ENCODE measurements at places on chromosomes 7 and 10. TPM values are rescaled to one million over a fixed set of nuclear protein-coding genes. Genes with fewer than 3 reads are reported as not detected.

DNA sequence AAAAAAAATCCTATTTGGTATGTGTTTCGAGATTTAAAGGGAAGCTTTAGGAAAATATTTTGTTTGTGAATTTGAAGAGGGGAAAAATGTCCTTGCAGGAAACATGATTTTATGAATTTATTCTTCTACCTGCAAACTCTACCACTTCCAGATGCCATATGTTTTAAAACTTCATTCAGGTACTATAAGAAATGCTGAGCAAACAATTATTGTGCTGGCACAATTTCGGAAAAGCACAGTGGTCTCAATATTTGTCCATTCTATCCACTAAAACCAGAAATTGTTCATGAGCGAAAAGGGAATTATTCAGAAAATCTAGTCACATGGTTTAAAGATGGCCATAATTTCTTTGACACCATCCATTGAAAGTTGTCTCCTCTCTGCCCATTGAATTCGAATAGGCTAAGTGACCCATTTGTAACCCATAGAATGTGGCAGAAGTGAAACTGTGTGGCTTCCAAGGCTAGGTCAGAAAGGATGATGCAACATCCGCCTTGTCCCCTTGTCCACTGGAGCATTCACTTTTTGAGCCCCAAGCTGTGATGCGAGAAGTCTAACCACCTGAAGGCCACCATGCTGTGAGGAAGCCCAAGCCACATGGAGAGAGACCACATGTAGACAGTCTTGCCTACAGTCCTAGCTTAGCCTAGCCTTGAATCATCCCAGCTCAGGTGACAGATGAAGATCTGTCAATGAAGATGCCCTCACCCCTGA lies 189.8 kb upstream of the PRKCQ start:
- DNase-seq, result no peak

GRCh38 chr10:96505150-96506136 lies 8.3 kb downstream of the TLL2 start:
- no peak for DNase-seq

DNA sequence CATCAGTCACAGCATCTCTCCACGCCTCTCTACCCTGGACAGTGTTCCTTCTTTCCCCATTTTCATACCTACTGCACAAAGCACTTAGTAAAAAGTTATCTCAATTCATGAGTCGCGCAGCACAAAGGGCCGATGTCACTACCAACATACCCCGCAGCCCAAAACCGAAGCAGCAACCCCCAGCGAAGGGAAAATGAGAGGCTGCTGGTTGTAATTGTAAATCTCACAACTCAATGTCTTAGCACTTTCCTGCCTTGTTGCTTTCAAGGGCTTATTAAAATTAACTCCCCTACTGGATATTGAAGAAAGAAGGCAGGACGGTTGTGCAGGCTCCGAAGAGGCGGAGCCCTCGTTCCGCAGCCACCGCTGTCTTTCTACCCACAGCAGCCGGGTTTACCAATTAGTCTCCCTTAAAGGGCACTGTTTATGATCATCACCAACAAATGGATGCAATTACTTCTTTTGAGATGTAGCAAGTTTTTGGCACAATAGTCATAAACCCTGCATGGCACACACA lies 6.5 kb downstream of the DIP2C start:
- no peak for DNase-seq

- no peak for DNase-seq
Measured at GRCh38 chr10:108003061-108003460, 838.6 kb upstream of the SORCS1 start.

- DNase-seq, result no peak
Measured at GRCh38 chr10:74255888-74256357, 104.9 kb downstream of the ADK start.

DNA sequence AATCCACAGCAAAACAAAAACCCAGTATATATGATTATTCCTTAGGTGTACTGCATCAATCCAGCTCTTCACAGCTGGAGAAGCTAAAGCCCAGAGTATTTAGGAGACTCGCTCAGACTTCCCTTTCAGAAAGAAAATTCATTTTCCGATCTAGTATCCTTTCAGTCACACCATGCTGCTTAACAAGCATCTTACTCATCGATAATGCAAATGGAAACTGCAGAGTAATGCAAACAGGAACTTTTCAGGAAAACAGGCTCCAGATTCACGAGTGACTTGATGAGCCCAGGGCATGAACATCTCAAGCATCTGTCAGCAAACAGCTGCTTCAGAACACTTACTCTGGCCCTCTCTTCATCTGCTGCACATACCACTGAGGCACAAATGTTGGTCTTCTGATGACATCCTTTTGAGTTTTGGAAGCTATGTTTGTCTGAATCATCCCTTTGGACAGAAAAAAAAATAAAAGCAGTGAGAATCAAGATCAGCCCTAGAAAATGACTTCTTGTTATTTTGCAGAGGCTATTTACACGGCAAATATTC lies 24.9 kb upstream of the ZC3HAV1L start:
- DNase-seq, result no peak

DNA sequence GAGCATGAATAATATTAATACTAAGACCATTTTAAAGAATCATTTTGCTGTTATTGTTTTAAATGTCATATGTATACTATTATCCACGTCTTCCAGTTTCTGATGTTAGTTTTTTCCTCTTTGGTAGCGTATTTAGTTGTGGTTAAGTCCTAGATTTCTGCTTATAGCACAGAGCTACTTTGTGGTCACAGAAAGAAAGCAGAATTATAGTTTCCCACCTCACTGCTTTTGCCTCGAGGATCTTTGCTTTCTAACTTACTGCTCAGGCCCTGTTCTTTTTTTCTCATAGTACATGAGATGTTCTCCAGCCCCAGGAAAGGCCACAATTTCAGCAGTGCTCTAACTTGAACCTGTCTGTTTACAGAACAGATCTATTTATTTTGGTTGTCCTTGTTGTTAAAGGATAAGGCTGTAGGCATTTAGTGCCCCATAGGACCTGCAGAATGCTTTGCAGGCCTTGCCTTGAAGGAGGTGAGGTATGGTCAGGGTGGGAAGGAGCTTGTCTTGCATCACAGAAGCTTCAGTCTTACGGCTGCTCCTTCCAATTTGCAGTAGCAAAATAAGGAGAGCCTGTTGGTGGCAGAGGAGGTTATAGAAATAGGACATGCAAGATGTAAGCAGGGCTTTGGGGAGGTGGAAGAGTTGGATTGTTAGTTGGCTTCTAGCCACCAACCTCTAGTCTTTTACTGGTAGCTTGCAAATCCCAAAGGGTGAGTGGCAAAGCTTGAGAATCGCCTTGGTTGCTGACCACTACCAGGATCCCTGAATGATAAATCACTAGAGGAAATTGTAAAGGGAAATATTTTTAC lies 129.1 kb downstream of the LRRC4 start:
- no peak for DNase-seq

- DNase-seq, result no peak
Measured at GRCh38 chr7:44629829-44630522, 23.5 kb downstream of the OGDH start.

GRCh38 chr7:30681815-30682211 lies 443 bp downstream of the CRHR2 start:
- DNase-seq, result no peak

The TAS2R4 gene
- total RNA-seq, result 0.96 TPM

The TAS2R5 gene
- 2.7 TPM for total RNA-seq

The PDE6C gene
- total RNA-seq, result not detected

The EN2 gene
- not detected for total RNA-seq

The RBP3 gene
- total RNA-seq, result not detected

Measured in activated naive CD4-positive, alpha-beta T cell treated with anti-CD3 and anti-CD28 coated beads, Interleukin-2, amount 50 U/mL, for 72 hours (primary cell).